H1 (cell line): ENCODE measurements at places on chromosomes 2 and 18. TPM values are rescaled to one million over a fixed set of nuclear protein-coding genes. Genes with fewer than 3 reads are reported as not detected.

Gene HAAO
- total RNA-seq, result 2.5 and 3.2 TPM in 2 replicates

Gene C2orf78
- 0.21 and 0.39 TPM in 2 replicates for total RNA-seq

Gene EPHA4
- total RNA-seq, result 4.3 and 5.1 TPM in 2 replicates

Gene RBBP8
- 63.4 and 65.8 TPM in 2 replicates for total RNA-seq

Gene MYL12B
- 164 and 174 TPM in 2 replicates for total RNA-seq

Gene DNMT3A
- 162 and 178 TPM in 2 replicates for total RNA-seq

Gene SLC19A3
- 5.9 and 9.8 TPM in 2 replicates for total RNA-seq

Gene SERPINB13
- total RNA-seq, result not detected in 2 replicates

Gene IMPACT
- 44.6 and 50.6 TPM in 2 replicates for total RNA-seq
